ENCODE measurements at places on chromosomes 1 and 21. TPM values are rescaled to one million over a fixed set of nuclear protein-coding genes. Genes with fewer than 3 reads are reported as not detected.

DNA sequence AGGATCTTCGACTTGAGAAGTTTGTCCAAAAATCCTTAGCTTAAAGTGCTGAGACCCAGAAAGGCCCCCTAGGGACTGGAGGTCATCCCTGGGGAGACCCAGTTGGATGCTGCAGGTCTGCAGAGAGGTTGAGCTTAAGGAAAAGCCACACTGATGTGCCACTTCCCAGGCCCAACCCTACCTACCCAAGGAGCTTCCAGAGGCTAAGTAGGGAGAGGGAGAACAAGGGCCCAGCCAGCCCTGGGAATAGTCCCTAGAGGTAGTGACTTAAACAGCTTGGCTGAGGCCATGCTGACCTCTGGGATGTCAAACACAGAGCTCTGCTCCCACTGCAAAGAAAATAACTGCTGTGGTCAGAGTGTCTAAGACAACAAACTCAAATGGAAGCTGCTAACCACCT, 693.7 kb downstream of the MATN1 start:
- no peak for DNase-seq

Gene UQCRH
- total RNA-seq: 343 TPM

GRCh38 chr21:37292941-37293340, 25.8 kb upstream of the VPS26C start:
- no peak for DNase-seq

Gene LGR6
- not detected for total RNA-seq

Data from activated CD8-positive, alpha-beta T cell treated with anti-CD3 and anti-CD28 coated beads, Interleukin-2, amount 10 ng/mL, durations not matched to agents 7 days and 5 days (primary cell).